ENCODE measurements at places on chromosomes 16 and 17.

- no peak for DNase-seq
These were observed 118.3 kb downstream of the PARN start for GRCh38 chr16:14511800-14512135.

GRCh38 chr16:79673635-79674034 is 73.1 kb upstream of the MAF start:
- no peak for DNase-seq

DNA sequence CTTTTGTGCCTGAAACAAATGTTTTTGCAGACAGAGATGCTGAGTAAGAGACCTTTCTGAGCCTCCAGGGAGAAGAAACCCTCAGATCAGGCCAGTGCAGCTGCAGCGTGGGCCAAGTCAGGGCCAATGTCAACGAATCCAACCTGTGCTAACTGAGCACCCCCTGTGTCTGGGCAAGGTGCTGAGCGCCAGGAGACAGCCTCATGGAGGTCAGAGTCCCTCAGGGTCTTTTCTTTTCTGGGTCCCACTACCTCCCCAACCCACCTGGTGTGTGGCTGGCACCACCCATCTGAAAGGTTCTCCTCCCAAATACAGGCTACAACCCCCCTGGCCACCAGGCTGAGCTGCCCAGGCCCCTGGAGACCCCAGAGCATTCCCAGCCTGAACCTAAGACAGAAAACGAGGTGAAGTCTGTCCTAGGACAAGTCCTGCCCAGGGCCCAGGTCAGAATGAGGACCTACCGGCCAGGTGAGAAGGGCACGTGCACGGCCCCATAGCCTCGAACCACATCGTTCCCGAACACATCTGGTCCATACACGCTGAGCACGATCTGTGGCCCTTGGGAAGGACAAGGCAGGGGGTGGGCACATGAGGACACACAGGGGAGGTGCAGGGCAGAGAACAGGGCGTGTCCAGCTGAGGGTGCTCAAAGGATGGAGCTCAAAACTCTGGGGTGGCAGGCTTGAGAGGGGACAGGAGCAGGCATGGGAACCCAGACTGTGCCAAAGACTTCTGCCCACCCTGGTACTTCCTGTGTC is 15.0 kb downstream of the B9D1 start:
- DNase-seq, result no peak

DNA sequence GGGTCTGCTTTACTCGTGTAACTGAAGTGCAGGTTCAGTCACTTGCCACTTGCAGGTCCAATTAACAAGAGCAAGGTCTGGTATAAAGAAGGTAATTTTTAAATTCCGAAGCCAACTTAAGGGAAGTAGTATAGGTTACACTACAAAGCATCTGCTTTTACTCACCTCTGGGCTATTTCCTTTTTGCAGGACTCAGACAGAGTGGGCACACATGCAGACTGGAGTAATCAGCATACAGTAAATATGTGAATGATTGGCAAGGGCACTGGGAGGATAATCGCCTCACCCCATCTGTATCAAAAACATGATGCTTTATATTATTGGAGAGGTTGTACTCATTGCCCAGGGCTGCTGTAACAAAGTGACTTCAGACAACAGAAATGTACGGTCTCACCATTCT is 160.1 kb upstream of the CDH5 start:
- no peak for DNase-seq

DNA sequence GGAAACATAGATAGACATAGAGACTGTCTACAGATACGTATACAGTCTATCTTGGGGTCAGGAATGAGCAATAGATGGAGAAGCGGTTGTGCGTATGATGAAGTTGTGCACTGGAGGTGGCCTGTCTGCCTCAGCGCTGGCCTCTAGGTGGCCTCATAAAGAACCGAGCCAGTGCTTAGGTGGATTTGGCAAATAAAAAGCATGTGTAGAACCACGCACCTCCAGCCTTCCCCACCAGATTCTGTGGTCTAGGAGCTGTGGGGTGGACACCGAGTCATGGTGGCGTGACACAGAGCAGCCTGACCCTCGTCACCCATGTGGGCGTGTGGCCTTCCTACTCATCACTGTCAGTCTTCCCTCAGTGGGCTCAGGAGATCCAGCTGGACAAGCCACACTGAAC is 34.0 kb downstream of the PGS1 start:
- no peak for DNase-seq

Measured in stimulated activated CD8-positive, alpha-beta memory T cell treated with anti-CD3 and anti-CD28 coated beads, Interleukin-4, amount 100 ng/mL, for 1 hour (primary cell).